ENCODE measurements at places on chromosomes 5 and 9.

DNA sequence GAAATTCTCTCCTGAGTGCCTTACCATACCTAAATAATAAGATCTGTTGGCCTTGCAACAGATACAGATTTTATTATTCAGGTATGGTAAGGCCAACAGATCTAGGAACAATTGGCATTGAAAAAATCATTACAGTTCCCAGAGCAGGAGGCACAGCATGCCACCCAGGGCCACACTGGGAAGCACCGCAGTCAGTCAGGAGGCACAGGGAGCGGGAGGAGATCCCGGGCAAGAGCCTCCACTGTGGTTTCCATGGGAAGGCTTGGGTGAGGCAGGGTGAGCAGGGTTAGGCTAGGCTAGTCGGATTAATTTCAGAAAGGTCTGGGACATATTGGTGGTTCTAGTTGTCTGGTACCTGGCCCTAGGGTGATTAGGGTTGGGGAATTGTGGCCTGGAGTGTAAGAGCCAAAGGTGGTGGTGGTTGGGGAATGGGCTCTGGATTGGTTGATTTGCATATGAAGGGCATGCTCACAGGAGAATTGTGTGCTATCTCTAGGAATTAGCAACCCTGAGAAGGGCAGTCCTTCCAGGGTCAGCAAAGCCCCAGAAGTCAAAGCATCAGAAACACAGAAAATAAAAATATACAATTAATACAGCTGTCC lies 111.4 kb downstream of the PDE8B start:
- DNase-seq = no peak

DNA sequence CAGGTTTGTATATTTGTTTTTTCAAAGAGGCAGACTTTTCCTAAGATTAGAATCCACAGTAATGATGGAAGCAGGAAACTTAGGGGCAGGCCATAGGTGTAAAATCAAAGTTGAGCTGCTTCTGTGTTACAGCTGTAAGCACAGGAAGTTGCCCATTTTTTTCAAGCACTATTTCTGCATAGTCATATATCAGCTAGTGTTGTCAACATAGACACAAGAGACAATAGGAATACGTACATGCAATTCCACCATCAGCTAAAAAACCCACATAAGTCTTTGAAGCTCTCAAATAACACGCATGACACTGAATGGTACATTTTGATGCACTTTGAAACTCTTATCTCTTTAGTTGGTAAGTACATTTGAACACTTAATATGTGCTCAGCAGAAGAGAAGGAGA lies 20.2 kb upstream of the SMIM15 start:
- no peak for DNase-seq

GRCh38 chr9:114233491-114234185 lies 78.3 kb downstream of the COL27A1 start:
- no peak for DNase-seq

- peak; percentile 37 for DNase-seq
Measured at GRCh38 chr9:78369639-78370219, 72.8 kb downstream of the PSAT1 start.

- no peak for DNase-seq
Measured at GRCh38 chr9:91899219-91899563, 50.8 kb downstream of the ROR2 start.

- DNase-seq = no peak
Measured at GRCh38 chr5:44387406-44387805, 1.8 kb downstream of the FGF10 start.

GRCh38 chr9:18382243-18382642 lies 91.7 kb upstream of the ADAMTSL1 start:
- DNase-seq = no peak

DNA sequence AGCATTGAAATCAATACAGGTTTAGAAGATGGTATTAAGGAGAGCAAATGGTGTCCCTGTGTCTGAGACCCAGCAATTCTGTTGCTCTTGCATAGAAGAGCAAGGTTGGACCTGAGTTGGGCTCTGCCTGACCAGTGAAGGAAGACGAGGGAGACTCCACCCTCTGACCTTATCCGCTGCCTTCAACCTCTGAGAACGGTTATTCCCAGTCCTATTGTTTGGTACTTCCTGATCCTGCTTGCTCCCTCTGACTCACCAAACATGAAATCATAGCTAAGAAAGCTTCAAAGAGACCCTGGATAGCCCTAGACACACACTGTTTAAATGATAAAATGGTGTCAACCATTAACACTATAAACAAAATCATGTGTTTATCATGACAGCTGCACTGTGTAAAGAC lies 218.5 kb downstream of the PLK2 start:
- no peak for DNase-seq

DNA sequence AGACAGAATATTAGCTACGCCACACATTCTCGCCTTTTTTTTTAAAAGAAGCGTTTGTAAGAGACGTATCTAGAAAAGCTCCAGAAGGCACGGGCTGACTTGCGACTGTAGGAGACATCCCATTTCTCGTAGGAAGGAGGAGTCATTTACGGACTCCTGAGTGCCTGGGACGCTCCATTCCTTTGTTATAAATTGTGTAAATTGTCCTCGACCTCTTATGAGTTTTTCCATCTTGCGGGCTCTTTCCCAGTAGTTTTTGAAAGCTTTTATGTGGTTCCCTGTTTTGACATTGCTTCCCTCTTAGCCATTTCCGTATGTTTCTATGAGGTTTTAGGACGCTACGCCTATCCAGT lies 1.0 kb downstream of the RABL6 start:
- no peak for DNase-seq
